ENCODE measurements at places on chromosomes 4 and X. TPM values are rescaled to one million over a fixed set of nuclear protein-coding genes. Genes with fewer than 3 reads are reported as not detected.

DNA sequence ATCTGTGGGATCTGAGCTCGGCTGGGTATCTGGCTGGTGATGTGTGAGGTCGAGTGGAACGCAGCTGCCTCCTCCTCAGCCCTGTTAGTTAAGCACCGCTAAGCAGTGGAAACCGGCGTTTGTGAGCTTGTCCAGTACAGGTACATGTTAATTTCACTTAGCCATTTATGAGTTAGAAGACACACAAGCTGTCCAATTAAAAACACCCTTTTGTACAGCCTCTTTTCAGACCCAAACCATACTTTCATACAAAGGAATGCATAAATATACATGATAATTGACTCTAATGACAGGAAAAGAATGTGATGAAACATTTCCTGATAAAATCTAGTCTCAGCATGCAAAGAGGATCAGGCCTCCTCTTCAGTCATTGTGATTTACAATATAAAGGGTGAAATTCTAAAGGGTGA, 163.6 kb upstream of the FAT1 start:
- H3K27me3 ChIP-seq = no peaks in the 10 kb centered on the region
- peaks cover 11% of the 10 kb centered on the region for H3K36me3 ChIP-seq
- H3K4me1 ChIP-seq = peaks cover 36% of the 10 kb centered on the region
- no peak for DNase-seq
- no peak overlapping the region for H3K4me3 ChIP-seq
- no peak overlapping the region for H3K27ac ChIP-seq

- DNase-seq = no peak
- no peak overlapping the region for H3K27ac ChIP-seq
- no peaks in the 10 kb centered on the region for H3K36me3 ChIP-seq
- peaks cover 17% of the 10 kb centered on the region for H3K4me1 ChIP-seq
These were observed 398.0 kb downstream of the MAGEB5 start for GRCh38 chrX:26613956-26614355.

- no peak overlapping the region for H3K27ac ChIP-seq
- peaks cover 54% of the 10 kb centered on the region for H3K4me1 ChIP-seq
- H3K27me3 ChIP-seq = no peaks in the 10 kb centered on the region
- no peak overlapping the region for H3K4me3 ChIP-seq
- H3K36me3 ChIP-seq = peaks cover 10% of the 10 kb centered on the region
- peak; percentile 37 for DNase-seq
These were observed 47.2 kb downstream of the AFAP1 start for GRCh38 chr4:7892212-7893019.

DNA sequence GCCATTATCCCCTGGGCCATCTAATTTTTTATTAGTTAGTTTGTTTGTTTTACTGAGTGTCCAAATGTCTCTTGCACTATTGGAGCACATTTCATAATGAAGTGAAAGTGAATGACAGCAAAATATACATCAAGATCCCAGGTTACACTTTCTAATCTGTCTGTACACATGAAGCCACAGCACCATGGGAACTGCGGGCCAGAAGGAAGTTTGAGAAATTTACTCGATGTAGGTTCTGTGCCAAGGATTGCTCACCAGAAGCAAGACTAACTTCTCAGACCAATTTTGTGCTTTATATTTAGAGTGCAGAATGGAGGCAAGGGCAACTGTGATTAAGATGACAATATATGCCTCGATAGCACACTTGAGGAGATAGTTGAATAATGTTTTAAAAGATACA, 258.0 kb downstream of the COL25A1 start:
- no peaks in the 10 kb centered on the region for H3K36me3 ChIP-seq
- H3K27ac ChIP-seq = no peak overlapping the region
- no peaks in the 10 kb centered on the region for H3K4me1 ChIP-seq
- DNase-seq = no peak

DNA sequence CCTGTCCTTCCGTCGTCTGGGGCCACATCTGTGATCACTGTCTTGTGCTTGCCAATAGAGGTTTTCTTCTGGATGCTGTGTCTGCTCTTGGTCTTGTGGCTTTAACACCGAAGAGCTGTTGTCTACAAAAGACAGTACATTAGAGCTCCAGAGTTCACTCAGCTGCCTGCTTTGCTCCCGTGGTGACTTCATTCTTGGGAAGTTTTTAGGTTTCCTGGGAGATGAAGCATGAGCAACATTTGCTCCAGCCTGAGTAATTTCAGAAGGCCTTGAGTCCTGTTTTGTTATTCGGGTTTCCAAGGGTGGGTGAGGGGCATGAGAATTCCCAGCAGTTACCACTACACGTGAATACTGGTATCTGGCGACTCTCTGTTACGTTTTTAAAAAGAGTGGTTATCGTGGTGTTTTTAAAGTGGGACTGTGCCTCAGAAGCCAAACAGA, 189.2 kb downstream of the SHROOM3 start:
- no peaks in the 10 kb centered on the region for H3K36me3 ChIP-seq
- peak overlapping the region; percentile 67 for H3K27ac ChIP-seq

GRCh38 chrX:141314441-141314840, 72.1 kb upstream of the SPANXC start:
- no peak overlapping the region for H3K27ac ChIP-seq
- DNase-seq = no peak
- no peaks in the 10 kb centered on the region for H3K27me3 ChIP-seq
- H3K4me1 ChIP-seq = no peaks in the 10 kb centered on the region
- H3K36me3 ChIP-seq = peaks cover 5% of the 10 kb centered on the region

GRCh38 chr4:173046818-173047217, 121.8 kb upstream of the GALNT7 start:
- no peak for DNase-seq
- peaks cover 2% of the 10 kb centered on the region for H3K36me3 ChIP-seq
- H3K27me3 ChIP-seq = no peaks in the 10 kb centered on the region
- no peak overlapping the region for H3K4me3 ChIP-seq

- H3K4me3 ChIP-seq = no peak overlapping the region
- peaks cover 8% of the 10 kb centered on the region for H3K36me3 ChIP-seq
- H3K27ac ChIP-seq = no peak overlapping the region
- no peak for DNase-seq
- no peaks in the 10 kb centered on the region for H3K27me3 ChIP-seq
These were observed 201.6 kb upstream of the NR3C2 start for GRCh38 chr4:148643851-148644250.

DNA sequence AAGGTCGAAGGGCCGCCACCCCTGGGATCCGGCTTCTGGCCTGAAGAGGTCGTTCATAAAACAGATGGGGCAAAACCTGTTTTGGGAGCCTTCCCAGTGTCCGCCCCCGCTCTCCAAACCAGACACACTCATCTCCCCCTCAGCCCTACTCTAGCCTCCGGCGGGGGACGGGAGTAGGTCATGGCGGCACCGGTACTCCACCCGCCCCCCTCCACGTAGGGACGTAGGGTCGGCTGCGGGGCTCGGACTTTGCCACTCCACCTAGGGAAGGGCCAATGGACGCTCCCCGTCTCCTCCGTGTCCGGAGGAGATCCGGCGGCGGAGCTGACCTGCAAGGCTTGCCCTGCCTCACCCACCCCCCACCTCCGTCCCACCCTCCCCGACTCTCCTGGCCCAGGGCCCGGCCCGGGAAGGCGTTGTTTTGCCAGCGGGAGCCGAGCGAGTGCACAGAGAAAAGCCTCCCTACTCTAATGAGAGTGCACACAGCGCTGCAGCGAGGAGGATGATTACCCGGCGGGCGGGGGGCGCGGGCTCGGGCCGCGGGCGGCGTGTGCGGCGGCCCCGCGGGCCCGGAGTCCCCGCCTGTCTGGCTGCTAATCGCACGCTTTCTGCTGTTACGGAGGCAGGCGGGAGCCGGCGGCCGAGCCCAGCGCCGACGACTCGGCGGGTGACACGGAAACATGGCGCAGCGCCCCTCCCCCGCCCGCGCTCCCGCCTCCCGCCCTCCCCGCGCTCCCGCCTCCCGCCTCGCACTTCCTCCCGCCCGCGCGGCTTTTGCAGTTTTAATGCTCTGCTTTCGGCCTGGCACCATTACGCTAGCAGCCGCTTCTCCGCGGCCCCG, 8.3 kb upstream of the BCOR start:
- H3K27me3 ChIP-seq = peaks cover 40% of the 10 kb centered on the region
- H3K4me3 ChIP-seq = peak overlapping the region; percentile 83
- H3K36me3 ChIP-seq = no peaks in the 10 kb centered on the region
- peak; percentile 57 for DNase-seq
- peaks cover 22% of the 10 kb centered on the region for H3K4me1 ChIP-seq

DNA sequence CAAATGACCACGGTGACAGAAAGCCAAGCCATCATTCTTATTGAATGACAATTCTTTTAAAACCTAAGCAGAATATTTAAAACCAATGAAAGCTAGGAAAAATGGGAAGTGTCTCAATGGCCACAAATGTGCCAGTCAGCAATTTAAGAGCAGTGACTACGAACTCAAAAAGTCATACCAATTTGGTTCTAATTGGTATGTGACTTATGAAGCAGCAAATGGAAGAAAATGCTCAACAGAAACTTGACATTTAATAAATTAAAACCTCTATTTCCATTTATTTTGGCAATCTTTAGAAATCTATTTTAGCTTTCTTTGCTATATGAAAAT, 25.7 kb upstream of the BCLAF3 start:
- no peak for DNase-seq
- H3K4me3 ChIP-seq = no peak overlapping the region
- no peaks in the 10 kb centered on the region for H3K36me3 ChIP-seq
- no peak overlapping the region for H3K27ac ChIP-seq

DNA sequence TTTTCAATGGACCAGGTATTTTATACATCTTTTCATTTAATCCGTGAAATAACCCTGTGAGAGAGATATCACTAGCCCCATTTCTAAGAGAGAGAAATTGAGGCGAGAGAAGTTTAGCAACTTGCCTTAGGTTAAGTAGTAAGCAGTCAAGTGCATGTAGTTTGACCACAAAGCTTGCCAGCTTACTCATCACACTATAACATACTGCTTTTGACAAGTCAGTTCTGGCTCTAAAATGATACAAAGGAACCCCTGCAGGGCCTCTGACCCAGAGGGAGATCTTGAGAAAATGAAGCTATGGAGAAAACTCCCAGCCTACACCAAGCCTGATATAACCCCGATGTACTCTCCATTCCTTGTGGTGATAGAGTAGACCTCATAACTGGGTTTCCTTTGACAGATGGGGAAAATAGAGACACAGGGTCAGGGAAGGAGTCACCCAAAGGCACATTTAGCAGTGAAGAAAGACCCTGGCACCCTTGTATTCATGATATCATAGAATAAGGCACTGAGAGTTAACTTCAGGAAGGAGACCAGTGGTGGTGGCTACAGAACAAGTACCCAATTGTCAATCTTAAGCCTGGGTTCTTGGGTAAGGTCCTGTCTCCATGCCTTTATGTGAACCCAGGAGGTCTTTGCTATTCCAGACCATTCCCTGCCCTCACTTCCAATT, 60.2 kb upstream of the MSN start:
- peaks cover 4% of the 10 kb centered on the region for H3K27me3 ChIP-seq
- no peaks in the 10 kb centered on the region for H3K36me3 ChIP-seq
- no peak overlapping the region for H3K4me3 ChIP-seq
- no peak overlapping the region for H3K27ac ChIP-seq

DNA sequence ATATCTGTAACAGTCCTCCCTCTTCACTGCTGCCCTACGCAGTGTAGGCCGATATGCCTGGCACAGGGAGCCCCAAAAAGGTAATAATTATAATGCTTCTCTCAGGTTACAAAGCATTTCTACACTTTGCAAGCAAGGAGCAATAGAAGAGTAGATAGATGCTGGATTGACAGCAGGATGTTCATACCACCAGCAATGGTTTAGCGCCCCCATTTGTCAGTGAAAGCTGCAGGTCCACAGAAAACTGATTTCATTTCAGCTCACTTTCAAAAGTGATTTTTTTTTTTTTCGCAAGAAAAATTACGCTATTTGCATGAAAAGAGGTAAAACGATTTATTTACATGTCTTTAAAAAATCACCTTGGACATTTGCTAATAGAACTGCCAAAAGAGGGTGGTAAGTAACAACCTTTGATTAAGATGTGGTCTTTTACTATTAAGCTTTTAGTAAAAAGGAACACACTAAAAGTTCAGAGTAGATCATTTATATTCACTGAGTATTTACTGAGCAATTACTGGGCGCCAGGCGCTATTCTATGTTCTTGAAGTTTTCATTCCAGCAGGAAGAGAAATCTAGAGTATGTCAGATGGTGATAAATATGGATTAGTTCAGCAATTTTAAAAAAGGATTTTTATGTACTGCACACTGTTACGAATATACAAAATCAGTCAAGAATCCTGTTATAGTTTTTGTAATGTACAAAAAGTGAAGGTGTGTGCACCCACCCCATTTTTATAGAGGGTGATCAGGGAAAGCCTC, 34.4 kb downstream of the HPF1 start:
- no peak overlapping the region for H3K4me3 ChIP-seq
- H3K27me3 ChIP-seq = no peaks in the 10 kb centered on the region
- no peaks in the 10 kb centered on the region for H3K36me3 ChIP-seq
- DNase-seq = no peak
- no peak overlapping the region for H3K27ac ChIP-seq

DNA sequence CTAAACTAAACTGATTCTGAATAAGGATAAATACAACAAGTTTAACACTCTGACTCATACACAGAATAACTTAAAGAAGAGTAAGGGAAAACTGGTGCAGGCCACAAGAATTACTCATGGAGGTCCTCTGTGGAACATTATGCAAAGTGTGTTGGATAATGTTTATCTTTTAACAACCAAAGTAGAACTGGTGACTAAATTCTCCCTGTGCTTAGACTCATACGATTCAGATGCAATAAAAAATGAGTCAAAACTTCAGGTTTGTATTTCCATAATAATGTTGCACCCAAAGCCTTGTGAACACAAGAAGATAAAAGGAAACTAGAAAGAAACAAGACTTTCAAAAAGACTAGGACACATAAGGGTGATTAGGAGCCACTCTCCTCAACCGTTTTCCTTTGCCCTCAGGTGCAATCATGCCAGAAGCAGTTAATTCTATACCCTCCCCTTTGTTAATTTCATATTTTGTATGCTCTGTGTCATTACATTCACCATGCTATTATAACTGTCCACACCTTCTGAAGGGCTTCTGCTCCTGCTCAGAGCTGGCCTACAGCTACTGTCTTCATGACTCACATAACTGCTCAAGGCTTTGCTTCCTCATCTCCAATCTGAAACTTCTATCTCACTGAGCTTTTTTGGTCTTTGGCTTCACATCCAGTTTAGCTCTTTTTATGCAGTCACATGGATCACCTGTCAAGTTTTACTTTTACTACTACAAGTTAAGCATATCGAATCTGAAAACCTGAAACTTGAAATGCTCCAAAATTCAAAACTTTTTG, 60.2 kb downstream of the KCNIP4 start:
- H3K4me1 ChIP-seq = no peaks in the 10 kb centered on the region
- H3K27ac ChIP-seq = no peak overlapping the region
- DNase-seq = no peak
- H3K4me3 ChIP-seq = no peak overlapping the region
- no peaks in the 10 kb centered on the region for H3K27me3 ChIP-seq

DNA sequence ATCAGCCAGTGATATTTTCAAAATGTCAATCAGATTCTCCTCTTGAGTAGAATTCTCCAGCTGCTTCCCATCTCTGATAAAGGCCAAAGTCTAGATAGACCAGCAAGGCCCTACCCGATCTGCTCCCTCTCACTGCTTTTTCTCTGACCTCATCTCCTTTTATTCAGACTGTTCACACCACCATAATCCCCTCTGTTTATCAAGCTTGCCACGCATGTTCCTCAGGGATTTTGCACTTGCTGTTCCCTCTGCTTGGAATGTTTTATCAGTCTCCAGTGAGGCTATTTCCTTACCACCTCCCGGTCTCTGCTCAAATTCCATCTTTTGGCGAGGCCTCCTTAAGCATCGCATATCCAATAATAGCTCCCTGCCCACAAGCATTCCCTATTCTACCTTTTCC, 20.1 kb downstream of the NOCT start:
- peak overlapping the region; percentile 80 for H3K27ac ChIP-seq
- H3K27me3 ChIP-seq = no peaks in the 10 kb centered on the region
- H3K4me3 ChIP-seq = no peak overlapping the region
- no peak for DNase-seq
- H3K36me3 ChIP-seq = peaks cover 16% of the 10 kb centered on the region

RS1 gene
- total RNA-seq = not detected

EDA2R gene
- 11.9 TPM for total RNA-seq

Measured in WTC11 (cell line).